Pulmonary artery endothelial cell (primary cell): ENCODE measurements at places on chromosomes 16 and 17. TPM values are rescaled to one million over a fixed set of nuclear protein-coding genes. Genes with fewer than 3 reads are reported as not detected.

Gene LDHD
- 1.1 and 1.6 TPM in 2 replicates for total RNA-seq

Gene ZACN
- total RNA-seq: not detected in 2 replicates

Gene CYB5B
- total RNA-seq: 102 and 165 TPM in 2 replicates

Gene SLC38A8
- not detected in 2 replicates for total RNA-seq

Gene HOXB5
- 0.07 TPM in 1 of 2 replicates, not detected in the other for total RNA-seq

Gene PFAS
- total RNA-seq: 40.7 and 52.3 TPM in 2 replicates

Gene SERPINF2
- not detected in 2 replicates for total RNA-seq

Gene RCVRN
- total RNA-seq: not detected in 2 replicates

Gene POLR3K
- 8.4 and 10.2 TPM in 2 replicates for total RNA-seq

Gene ITGAX
- total RNA-seq: 0.04 and 1.1 TPM in 2 replicates

Gene SP6
- total RNA-seq: 0.92 and 1.3 TPM in 2 replicates

Gene ITGAE
- total RNA-seq: 19.2 and 23.5 TPM in 2 replicates

Gene PRKCB
- total RNA-seq: not detected in 2 replicates

Gene RTN4RL1
- under 0.01 TPM in 1 of 2 replicates, not detected in the other for total RNA-seq

Gene ATP6V0D1
- total RNA-seq: 82.2 and 91.8 TPM in 2 replicates

Gene DRG2
- 38.1 and 49.3 TPM in 2 replicates for total RNA-seq

Gene CSNK2A2
- 45.0 and 49.7 TPM in 2 replicates for total RNA-seq

Gene KIF19
- total RNA-seq: 1.4 and 2.0 TPM in 2 replicates

Gene DUSP3
- total RNA-seq: 51.6 and 64.0 TPM in 2 replicates

Gene COQ9
- 51.2 and 51.8 TPM in 2 replicates for total RNA-seq

Gene OSBPL7
- 9.0 and 13.2 TPM in 2 replicates for total RNA-seq

Gene FADS6
- total RNA-seq: not detected in 2 replicates

Gene IL17C
- not detected in 2 replicates for total RNA-seq

Gene PPM1D
- 11.1 and 20.3 TPM in 2 replicates for total RNA-seq

Gene CARD14
- total RNA-seq: 0.07 TPM in 1 of 2 replicates, not detected in the other

Gene TMEM220
- 1.2 and 1.8 TPM in 2 replicates for total RNA-seq

Gene VAT1L
- total RNA-seq: 1.1 and 2.0 TPM in 2 replicates

Gene HOXB7
- total RNA-seq: 0.11 and 0.59 TPM in 2 replicates

Gene PGP
- 19.3 and 25.8 TPM in 2 replicates for total RNA-seq

Gene CACNG1
- not detected in 2 replicates for total RNA-seq

Gene MILR1
- 3.3 and 4.6 TPM in 2 replicates for total RNA-seq

Gene ZPBP2
- not detected in 2 replicates for total RNA-seq

Gene TPPP3
- 0.18 and 0.20 TPM in 2 replicates for total RNA-seq

Gene KRT24
- not detected in 2 replicates for total RNA-seq

Gene TMEM219
- total RNA-seq: 75.9 and 80.9 TPM in 2 replicates

Gene KRTAP4-12
- total RNA-seq: not detected in 2 replicates

Gene UTS2R
- not detected in 2 replicates for total RNA-seq

Gene CLEC18B
- total RNA-seq: 0.04 TPM in 1 of 2 replicates, not detected in the other

Gene SETD1A
- 2.2 and 2.4 TPM in 2 replicates for total RNA-seq

Gene CDC42EP4
- 21.4 and 34.2 TPM in 2 replicates for total RNA-seq

Gene DNAAF1
- total RNA-seq: under 0.01 and 0.07 TPM in 2 replicates
